ENCODE measurements at places on chromosomes 4 and X.

DNA sequence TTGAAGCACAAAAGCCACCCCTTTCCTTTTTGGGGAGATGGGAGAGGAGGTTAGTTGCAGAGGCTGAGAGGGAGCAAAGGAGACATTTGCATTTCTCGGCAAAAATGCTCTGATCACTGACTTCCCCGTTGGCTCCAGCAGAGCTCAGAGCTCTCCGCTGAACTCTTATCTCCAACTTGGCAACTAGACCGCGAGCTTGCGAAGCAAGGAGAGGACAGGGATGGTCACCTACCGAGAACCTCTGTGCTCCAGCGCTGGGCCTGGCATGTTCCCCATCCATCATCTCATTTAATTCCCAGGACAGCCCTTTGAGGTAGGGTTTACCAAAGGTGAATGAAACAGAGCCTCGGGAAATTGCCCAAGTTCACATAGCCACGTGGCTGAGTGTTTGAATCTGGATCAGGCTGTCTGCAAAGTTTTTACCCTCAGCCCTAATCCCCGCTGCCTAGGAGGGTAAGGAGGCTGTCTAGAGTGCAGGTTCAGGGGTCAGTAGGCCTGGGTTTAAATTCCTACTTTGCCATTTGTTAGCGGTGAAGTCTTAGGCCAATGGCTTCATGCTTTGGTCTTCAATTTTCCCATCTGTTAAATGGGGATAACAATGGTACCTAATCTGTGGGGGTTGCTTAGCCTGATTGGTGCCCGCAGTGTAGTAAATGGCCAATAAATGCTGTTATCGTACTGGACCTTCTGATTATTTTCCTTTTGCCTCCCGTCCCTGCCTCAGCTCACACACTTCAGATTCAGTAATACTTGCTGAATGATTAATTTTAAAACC, 3.8 kb upstream of the CITED1 start:
- no peak for DNase-seq

DNA sequence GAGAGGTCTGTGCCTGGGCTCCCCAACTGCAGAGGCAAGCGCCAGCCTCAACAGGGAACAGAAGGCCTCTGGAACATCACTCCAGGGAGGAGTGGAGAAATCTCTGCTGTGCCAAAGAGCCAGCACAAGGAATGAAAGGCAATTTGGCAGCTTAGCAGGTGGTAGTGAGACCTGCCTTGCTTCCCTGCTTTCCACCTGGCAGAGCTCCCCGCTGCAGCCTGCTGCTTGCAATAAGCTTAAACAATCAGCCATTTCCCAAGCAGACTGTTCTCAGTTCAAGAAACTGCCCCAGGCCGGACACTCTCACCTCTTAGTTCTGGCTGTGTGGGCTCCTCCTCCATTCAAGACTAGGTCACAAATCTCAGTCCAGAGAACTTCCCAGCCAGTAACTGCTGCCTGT, 370.6 kb downstream of the MAGEB5 start:
- DNase-seq, result no peak

DNA sequence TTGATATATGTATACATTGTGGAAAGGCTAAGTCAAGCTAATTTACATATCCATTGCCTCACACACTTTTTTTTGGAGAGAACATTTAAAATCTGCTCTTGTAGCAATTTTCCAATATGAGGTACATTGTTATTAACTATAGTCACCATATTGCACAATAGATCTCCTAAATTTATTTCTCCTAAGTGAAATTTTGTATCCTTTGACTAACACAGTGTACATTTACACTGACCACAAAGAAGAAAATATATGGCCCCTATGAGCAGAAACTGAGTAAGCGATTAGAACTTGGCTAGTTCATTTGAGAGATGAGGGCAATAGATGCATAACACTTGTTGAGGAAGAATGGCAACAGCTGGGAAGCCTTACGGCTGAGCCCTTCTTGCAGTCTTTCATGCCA, 20.3 kb upstream of the GUCY1B1 start:
- no peak for DNase-seq

- DNase-seq, result no peak
Measured at GRCh38 chr4:84837751-84838150, 128.7 kb downstream of the WDFY3 start.

DNA sequence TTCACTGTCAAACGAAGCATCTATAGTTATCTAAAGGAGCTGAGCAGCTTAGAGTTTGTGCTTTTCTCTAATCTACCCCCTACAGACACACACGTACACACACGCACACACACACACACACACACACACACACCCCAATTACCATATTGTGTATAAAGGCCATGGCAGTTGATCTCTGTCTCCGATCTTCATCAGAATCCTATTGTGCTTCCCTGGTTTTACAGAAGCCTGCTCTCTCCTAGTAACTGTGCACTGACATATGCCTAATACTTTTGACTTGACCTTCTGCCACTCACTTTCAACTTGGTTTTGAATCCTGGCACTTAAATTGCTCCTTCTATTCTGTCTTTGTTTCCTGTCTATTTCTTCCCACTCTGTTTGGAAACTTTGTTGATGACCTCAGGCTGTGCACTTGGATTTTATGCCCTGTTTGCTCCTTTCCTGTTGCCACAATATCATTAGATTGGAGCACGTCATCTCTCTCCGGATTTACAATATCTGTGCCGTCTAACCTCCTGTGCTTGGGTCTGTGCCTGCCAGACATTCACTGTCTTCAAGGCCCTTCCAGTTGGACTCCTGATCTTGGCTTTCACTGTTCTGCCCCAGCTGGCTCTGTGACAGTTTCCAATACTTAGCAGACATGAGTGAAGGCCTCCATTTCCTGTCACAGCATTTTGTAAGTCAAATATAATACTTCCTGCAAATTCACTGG, 928.1 kb downstream of the FAT4 start:
- DNase-seq, result no peak

DNA sequence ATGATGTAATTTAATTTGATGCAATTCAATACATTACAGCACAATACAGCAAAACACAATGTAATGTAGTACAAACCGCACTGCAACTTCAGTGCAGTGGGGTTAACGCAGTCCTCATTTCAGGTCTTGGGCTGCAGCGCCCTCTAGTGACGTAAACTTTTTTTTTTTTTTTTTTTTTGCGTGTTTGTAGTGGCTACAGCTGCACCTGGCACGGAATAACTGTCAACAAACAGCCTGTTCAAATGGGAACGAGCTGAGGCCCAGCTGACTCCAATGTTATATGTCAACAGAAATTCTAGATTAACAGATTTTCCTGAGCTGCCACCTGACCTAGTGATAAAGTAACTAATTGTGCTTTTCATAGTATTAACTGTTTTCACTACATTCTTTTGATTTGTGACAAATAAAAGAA, 33.5 kb upstream of the RASSF6 start:
- no peak for DNase-seq

Data from cerebellar nuclear complex (tissue), 1 donor.